ENCODE measurements at places on chromosomes 4 and X.

DNA sequence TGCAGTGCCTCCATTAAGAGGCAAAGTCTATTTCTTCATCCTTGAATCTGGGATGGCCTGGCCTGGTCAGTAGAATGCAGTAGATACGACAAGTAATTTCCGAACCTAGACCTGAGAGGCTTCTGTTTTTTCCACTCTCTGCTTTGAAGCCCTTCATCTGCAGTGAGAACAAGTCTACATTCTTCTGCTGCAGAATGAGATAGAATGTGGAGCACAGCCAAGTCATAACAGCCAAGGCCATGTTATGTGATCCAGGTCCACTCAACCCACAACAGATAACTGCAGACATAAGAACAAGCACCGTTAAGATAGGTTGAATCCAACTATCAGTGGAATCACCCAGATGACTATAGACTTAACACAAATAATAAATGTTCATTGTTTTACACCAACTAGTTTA is 1297.7 kb downstream of the C4orf33 start:
- no peak for DNase-seq

DNA sequence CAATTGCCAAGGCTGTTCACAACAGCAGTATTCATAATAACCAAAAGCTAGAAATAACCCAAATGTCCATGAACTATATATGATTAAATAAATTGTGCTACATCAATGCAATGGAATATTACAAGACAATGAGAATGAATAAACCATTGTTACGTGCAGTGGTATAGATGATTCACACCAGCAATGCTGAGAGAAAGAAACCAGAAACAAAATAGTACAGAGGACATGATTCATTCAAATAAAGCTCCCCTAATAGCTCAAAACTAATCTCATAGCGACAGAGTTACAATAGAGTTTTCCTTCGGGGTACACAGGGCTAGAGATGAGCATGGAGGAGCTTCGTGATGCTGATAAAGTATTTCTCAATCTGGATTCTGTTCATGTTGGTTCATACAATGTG is 148.1 kb upstream of the SPANXN1 start:
- DNase-seq, result no peak

- no peak for DNase-seq
These were observed 118.4 kb downstream of the APBB2 start for GRCh38 chr4:41095973-41096372.

- no peak for DNase-seq
These were observed 77.0 kb downstream of the FBXW7 start for GRCh38 chr4:152458801-152459302.

GRCh38 chr4:153987291-153987690 is 198.4 kb upstream of the SFRP2 start:
- DNase-seq, result no peak

GRCh38 chr4:147034372-147034771 is 88.7 kb upstream of the TTC29 start:
- DNase-seq, result no peak

DNA sequence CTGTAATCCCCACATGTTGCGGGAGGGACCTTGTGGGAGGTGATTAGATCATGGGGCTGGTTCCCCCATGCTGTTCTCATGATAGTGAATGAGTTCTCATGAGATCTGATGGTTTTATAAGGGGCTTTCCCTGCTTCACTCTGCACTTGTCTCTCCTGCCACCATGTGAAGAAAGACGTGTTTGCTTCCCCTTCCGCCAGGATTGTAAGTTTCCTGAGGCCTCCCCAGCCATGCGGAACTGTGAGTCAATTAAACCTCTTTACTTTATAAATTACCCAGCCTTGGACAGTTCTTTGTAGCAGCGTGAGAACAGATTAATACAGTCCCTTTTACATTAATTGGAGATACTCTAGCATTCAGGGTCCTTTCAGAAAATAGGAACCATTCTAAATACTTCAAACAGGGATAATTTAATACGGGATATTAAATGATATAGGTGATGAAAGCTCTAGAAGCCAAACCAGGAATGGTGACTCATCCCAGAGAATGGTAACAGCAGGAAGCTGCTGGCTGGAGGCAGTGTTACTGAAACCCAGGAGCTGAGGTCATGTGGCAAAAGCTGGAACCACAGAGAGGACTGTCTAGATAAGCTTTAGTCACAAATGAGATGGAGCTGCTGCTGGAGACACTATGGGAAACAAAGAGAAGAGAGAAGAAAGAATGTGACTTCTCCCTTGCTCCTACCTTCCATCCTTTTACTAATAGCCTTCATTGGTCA is 57.3 kb downstream of the GSTCD start:
- DNase-seq, result no peak

- DNase-seq, result no peak
These were observed 4.0 kb downstream of the HERC6 start for GRCh38 chr4:88382621-88383020.

- DNase-seq, result no peak
These were observed 8.6 kb upstream of the MXD4 start for GRCh38 chr4:2270341-2271165.

DNA sequence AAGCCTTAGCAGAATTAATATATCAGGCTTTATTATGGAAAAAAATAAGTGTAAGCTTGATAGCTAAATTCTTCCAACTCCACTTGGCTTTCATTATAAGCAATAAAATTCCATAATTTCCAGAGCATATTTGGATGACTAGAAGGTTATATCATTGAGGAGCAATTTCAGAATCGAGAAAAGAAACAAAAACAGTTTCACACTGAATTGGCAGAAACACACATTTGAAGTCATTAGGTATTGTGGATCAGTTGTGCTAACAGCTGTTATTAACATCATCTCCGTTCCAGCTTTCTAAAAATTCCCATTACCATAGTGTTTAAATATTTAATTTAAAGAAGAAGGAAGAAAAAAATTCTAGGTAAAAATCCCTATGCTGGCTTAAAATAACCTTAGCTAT is 92.6 kb downstream of the ANTXR2 start:
- no peak for DNase-seq

DNA sequence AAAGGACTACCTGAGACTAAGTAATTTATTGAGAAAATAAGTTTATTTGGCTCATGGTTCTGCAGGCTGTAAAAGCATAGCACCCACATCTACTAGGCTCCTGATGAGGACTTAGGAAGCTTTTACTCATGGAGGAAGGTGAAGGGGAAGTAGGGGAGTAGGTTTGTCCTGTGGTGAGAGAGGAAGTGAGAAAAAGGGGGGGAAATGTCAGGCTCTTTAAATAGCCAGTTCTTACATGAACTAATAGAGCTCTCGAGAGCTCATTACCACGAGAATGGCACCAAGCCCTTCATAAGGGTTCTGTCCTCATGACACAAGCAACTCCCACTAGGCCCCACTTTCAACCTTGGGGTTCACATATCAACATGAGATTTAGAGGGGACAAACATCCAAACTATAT is 125.5 kb upstream of the NRK start:
- no peak for DNase-seq

DNA sequence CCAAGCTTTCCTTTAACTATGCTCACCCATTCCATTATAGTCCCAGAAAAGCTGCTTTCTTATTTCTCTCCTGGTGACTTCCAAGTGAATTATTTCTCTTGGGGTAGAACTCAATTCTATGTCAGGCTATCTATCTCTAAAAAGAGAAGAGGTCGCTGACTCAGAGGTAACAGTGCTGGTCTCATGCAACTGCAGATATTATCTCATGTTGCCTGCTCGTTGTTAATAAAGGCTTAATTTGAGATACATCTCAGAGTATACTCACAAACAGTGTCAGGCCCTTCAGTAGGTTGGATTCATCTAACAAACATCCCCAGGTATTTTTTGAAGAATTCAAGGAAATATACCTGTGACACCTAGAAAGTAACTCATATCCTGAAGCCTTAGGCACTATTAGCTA is 2.7 kb downstream of the TMEM154 start:
- DNase-seq, result no peak

DNA sequence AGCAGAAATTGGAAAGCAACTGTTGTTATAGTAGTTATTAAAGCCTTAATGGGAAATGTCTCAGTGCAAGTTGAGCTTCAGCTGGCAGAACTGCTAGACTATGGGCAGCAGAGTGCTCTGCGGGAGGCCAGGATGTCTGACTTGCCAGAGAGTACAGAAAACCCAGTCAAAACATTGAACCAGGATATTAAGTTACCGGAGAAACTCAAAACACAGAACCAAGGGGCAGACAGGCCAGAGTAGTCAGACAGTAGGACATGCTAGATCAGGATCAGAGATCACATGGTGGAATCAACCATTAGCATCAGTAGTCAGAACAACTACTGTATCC is 72.9 kb upstream of the TNIP3 start:
- DNase-seq, result no peak

GRCh38 chrX:24860140-24860539 is 155.6 kb downstream of the ARX start:
- no peak for DNase-seq

DNA sequence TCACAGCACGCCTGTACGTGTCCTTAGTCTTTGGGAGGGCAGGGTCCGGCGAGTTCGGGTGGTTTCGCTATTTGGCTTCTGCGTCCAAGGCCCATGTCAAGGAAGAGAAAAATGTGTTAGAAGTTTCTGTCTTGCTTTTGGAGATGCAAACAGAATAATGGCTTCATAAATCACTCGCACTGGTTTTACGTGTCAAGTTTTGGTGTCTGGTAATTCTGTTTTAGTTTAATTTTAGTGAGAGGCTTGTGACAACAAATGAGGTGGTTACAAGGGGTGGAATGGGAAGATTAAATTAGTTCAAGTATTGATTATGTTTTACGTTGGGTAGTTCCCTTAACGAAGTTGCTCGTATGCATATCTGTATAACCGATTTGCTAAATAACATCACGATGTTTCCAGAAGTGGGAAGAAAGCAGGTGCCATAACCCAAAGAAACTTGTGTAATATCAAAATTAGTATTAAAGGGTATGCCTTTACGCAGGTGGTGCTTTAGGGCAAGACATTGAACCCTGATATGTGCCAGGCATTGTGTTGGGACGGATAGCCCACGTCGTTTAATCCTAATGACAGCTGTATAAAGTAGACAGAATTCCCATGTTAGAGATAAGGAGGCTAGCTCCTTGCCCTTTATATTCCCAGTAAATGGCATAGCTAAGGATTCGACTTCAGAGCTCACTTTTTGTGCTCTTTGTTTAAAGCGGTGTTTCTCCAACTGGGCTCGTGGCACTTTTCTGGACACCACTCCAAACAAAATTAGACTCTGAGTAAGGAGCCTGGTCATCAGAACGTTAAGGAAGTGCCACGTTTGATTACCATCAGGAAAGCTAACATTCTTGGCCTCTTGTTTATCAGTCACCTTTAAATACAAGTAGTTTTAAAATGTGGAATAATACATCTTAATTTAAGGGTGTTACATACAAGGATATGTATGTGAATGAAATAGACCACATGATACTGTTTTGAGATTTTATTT is 843 bp downstream of the RPL34 start:
- peak; percentile 32 for DNase-seq

GRCh38 chr4:3666263-3666662 is 99.9 kb upstream of the ADRA2C start:
- no peak for DNase-seq

DNA sequence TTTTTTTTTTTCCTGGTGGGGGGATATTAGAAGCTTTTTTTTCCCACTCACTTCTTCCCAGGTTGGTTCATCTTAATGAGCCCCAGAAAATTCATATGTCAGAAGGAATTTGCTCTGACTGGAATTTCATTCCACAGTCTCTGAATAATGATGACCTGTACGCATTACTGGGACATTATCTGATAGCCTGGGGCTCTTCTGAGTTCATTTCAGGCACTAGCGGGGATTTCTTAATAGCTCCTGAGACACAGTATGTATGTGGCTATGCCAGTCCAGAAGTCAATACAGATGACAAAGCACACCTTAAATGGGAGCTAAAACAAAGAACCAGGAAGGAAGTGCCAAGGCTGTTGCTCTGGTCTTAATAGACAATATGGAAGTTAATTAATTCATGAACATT is 295.2 kb upstream of the IGFBP7 start:
- no peak for DNase-seq

DNA sequence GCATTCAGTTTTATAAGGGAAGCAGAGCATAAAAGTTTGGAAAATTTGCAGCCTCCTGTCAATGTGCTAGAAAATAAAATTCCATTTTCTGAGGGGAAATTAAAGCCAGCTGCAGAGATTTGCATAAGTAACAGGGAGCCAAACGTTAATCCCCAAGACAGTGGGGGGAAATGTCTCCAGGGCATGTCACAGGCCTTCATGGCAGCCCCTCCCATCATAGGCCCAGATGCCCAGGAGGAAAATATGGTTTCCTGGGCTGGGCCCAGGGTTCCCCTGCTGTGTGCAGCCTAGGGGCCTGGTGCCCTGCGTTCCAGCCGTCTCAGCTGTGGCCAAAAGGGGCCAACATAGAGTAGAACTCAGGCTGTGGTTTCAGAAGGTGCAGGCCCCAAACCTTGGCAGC is 9.3 kb downstream of the RNF4 start:
- no peak for DNase-seq

DNA sequence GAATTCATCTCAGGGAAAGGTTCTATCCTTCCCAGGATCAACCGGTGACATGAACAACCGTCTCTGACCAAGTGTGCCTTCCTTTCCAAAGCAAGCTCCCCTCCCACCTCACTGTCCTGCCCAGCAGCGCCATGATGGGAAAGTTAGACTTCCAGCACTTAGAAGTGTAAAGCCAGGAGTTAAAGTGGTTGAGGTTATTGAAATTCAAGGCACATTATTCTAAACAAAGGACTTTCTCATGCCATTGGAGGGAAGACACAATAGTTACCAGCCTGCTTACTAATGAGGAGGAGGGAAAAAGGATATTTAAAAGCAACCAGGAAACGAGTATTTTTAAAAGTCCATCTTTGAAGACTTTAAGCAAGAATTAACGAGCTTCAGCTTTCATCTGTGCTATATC is 96.8 kb downstream of the NSUN7 start:
- DNase-seq, result no peak

DNA sequence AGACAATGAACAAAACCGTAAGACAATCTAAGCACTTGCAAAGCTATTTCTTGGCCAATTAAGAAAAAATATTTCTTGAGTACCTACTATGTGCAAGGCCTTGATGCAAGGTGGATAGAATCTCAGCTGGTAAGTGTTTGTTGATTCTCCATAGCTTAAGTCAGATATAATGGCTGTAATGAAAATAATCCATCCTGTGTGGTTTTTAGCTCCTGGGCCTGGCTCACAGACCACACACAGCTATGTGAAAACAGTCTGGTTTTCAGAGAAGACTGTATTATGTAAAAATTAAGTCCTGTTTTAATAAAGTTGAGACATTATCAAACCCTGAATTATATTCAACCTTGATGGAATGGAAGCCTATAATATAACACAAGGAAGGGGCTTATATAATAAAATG is 7.8 kb upstream of the DDIT4L start:
- DNase-seq, result no peak

DNA sequence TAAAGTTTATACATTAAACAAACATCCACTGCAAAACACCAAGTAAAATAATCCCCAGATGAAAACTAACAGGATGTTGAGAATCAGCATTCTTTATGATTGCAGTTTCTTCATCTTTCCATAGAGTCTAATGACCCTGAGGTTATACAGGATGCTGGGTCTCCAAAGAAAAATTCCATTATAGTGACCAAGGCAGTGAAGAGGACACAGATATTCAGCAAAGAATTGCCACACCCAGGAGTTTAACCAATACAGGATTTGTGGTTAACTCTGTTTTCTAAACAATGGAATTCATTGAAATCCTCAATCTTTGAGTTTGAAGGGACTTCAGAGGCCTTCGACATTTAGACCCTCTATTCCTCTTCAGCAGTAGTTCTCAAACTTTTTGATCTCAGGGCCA is 76.2 kb upstream of the ESX1 start:
- no peak for DNase-seq
